ENCODE measurements at places on chromosomes 5 and 9.

- DNase-seq, result no peak
Observed at GRCh38 chr9:12739014-12739652, 35.7 kb upstream of the LURAP1L start.

DNA sequence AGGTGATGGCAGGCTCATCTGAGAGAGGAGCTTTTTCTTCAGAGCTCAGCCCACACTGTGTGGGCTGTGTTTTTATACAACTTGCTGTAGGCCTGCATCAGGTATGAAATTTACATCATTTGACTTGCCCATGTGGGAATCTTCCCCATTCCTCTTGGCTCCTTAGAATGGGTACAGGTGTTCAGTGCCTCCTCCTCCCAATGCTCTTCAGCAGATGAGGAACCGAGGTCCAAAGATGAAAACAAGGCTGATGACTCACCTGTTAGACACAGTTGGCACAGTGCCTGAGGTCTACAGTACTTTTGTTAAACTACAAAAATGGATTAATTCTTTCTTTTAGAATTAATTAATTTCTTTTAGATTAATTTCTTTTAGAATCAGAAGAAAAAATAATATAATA lies 20.8 kb downstream of the PAPPA start:
- no peak for DNase-seq

- DNase-seq, result no peak
Observed at GRCh38 chr9:104027295-104027694, 66.8 kb upstream of the SMC2 start.

GRCh38 chr9:124010303-124010664 lies 1.3 kb upstream of the LHX2 start:
- no peak for DNase-seq

- DNase-seq, result no peak
Observed at GRCh38 chr9:2055203-2055658, 40.1 kb downstream of the SMARCA2 start.

- peak; percentile 87 for DNase-seq
Observed at GRCh38 chr9:100098046-100098886, 534 bp downstream of the ERP44 start.

DNA sequence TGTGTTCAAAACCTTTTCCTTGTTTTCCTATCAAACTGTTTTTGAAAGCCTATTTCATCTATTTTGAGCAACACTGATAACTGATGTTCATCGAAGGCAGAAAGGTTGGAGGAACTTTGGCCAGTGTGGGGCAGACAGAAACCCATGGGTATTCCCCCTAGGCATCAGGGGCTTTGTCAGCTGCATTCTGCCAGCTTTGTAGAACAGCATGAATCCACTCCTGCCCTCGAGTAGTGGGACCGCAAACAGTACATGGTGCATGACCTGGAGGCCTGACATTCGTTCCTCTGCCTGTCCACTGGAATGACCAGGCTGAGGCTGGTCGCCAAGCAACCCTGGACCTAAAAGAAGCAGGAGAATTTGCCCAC lies 22.7 kb downstream of the ARHGAP26 start:
- no peak for DNase-seq

DNA sequence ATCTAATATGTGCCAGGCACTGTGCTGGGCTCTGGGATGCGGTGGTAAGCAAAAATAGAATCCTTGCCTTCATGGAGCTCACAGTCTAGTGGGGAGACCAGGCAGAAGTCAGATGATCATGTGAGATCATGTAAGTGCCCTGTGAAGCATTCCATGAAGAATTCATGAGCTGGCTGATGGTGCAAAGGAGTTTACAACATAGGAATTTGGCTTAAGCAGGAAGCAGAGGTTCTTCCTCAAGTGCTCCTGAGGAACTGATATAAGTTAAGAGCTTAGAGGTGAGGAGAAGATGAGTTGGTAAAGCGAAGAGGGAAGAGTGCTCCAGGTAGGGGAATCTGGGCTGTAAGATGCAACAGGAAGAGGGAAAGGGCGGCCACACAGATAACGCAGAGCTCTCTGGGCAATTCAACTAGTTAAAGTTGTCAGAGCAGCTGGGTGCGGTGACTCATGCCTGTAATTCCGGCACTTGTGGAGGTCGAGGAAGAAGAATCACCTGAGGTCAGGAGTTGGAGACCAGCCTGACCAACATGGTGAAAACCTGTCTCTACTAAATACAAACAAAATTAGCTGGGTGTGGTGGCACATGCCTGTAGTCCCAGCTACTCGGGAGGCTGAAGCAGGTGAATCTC lies 78.5 kb upstream of the SPATA31D4 start:
- no peak for DNase-seq

DNA sequence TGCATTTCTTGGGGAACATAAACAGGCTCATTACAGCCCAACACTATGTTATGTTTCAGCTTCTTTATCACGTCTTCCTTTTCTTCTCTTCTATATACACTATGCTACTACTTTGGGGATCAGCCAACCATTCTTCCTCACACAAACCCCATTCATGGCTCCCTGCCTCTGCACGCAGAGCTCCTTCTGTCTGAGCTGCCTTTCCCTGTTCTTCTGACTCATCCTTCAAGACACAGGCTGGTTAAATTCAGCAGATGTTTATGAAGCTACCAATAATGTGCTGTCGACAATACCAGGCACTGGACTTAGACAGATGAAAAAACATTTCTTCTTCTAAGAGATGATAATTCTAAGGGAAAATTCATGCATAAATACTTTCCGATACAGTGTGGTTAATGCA lies 102.5 kb upstream of the TXNDC8 start:
- no peak for DNase-seq

DNA sequence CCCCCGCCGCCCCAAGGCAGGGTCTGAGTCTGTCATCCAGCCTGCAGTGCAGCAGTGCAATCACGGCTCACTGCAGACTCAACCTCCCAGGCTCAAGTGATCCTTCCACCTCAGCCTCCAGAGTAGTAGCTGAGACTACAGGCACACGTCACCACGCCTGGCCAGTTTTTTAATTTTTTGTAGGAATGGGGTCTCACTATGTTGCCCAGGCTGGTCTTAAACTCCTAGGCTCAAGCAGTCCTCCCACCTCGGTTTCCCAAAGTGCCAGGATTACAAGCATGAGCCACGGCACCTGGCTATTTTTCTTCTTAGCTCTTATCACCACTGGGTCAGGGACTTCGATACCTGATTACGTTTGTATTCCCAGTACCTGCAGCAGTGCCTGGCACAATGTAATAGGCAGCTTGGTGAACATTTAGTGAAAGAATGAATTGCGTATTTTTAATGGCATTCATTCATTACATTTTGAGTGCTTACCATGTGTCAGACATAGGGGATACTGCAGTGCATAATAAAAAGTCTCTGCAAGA lies 10.3 kb downstream of the LARP1 start:
- DNase-seq, result no peak

DNA sequence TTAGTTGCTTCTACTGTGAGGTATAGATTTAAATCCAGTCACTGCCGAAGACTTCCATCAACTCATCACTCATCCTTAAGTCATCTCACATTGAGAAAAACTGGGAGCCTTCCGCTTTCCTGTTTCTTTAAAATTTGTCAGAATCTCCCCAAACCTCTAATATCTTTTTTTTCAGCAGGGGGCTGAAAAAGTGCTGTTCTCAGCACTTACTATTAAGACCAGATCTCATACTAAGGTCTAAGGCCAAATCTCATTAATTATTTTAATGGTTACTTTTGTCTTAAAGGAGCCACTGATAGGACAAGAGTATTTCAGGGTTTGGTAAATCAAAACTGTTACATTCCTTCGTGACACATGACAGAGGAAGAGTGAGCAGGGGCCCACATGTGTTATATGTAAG lies 134.6 kb upstream of the PRSS3 start:
- DNase-seq, result no peak

- no peak for DNase-seq
Observed at GRCh38 chr5:179262126-179262920, 82.9 kb downstream of the ADAMTS2 start.

DNA sequence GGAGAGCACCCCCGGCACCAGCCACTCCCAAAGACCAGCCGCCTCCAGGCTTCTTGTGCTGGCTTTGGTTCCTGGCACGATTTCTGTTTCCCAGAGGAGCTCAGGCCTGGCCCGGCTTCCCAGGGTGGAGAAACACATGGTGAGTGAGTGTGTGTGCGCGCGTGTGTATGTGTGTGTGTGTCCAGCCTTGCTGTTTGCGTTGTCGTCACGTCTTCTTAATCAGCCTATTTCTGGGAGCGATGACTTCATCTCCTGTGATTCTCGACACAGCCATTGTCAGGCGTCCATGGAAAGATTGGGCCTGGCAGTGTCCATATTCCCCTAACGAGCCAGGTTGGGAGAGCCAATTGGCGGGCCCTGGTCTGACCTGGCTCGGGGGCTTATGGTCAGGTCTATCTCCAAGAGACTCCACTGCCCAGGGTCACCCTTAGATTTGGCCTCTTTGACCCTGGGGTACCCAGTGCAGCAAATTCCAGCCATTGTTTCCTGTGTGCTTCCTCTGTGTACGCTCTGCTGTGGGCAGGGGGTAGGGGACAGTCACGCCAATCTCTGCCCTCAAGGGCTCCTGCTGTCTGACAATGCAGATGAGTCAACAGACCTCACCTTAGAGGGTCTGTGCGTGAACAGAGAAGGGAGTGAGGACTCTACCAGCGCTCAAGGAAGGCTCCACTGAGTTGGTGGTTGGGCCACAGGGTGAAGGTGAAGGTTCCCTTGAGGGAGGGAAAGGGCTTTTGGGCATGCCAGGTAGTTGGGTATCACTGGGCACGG lies 73.8 kb downstream of the DAB2IP start:
- no peak for DNase-seq

GRCh38 chr9:95486318-95486717 lies 30.5 kb downstream of the PTCH1 start:
- DNase-seq, result no peak

- DNase-seq, result no peak
Observed at GRCh38 chr9:116133163-116133562, 20.4 kb upstream of the PAPPA start.

DNA sequence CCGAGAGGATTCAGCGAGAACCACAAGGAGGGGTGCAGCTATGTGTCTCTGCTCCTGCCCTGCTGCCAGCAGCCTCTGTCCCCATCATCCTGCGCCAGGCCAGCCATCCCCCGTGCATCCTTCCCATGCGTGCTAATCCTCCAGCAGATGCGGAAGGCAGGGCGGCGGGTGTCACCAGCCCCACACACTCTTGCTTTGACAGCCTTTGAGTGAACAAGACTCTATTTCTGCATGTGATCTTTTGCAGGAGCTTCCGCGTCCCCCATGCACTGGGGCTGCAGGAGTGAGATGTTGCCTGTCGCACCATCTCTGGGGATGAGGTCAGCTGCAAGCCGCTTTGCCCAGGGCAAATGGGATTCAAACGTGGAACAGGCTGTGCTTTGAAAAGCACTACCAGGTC lies 58.0 kb upstream of the OLFM1 start:
- DNase-seq, result no peak

- no peak for DNase-seq
Observed at GRCh38 chr9:80231318-80232236, 659.8 kb downstream of the TLE4 start.

- DNase-seq, result no peak
Observed at GRCh38 chr9:99445371-99445891, 223.3 kb downstream of the SEC61B start.

GRCh38 chr9:75139201-75139600 lies 50.9 kb downstream of the OSTF1 start:
- no peak for DNase-seq

- DNase-seq, result no peak
Observed at GRCh38 chr5:156182174-156182967, 144.6 kb upstream of the SGCD start.

- no peak for DNase-seq
Observed at GRCh38 chr5:178413988-178414387, 176.2 kb downstream of the COL23A1 start.

DNA sequence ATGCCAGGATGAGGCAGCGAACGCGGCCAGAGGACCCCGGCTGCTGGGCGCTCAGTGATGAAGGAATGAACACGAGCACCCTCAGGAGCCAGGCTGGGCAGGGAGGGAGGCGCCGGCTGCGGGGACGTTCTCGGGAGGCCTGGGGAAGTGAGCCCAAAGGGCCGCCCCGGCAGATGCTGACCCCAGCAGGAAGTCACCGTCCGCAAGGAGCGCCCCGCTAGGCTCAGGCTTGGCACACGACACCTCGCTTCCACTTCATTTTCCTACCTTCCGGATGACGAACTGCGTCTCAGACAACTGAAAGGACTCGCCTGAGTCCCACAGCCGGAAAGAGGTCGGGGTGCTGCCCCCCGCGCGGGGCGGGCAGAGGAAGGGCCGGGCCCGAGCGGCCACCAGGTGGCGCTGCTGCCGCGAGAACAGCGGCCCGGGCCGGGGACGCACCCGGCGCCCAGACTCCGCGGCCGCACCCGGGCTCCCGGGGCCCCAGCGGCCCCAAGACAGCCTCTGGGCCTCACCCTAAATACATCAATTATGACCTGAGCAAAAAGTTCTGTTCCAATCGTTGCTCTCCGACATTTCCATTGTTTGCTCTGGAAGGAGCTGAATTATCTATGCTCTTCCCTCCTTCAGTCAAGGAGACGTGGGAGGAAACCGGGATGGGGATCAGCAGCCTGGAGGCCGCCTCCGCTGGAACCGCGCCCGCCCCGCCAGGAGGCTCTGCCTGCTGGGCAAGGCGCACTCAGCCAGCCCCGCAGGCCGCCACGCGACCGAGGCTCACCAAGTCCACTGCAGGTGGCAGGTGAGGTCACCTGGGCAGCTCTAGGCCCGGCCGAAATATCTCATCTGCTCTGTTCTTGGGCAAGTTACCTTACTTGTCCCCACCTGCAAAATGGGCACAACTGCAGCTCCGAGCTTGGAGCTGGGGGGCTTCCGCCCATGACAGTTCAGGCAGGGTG lies 107.0 kb downstream of the ZNF354C start:
- peak; percentile 13 for DNase-seq

GRCh38 chr9:27351438-27351837 lies 54.5 kb upstream of the EQTN start:
- DNase-seq, result no peak

GRCh38 chr9:82679472-82679871 lies 383.5 kb downstream of the RASEF start:
- DNase-seq, result no peak

DNA sequence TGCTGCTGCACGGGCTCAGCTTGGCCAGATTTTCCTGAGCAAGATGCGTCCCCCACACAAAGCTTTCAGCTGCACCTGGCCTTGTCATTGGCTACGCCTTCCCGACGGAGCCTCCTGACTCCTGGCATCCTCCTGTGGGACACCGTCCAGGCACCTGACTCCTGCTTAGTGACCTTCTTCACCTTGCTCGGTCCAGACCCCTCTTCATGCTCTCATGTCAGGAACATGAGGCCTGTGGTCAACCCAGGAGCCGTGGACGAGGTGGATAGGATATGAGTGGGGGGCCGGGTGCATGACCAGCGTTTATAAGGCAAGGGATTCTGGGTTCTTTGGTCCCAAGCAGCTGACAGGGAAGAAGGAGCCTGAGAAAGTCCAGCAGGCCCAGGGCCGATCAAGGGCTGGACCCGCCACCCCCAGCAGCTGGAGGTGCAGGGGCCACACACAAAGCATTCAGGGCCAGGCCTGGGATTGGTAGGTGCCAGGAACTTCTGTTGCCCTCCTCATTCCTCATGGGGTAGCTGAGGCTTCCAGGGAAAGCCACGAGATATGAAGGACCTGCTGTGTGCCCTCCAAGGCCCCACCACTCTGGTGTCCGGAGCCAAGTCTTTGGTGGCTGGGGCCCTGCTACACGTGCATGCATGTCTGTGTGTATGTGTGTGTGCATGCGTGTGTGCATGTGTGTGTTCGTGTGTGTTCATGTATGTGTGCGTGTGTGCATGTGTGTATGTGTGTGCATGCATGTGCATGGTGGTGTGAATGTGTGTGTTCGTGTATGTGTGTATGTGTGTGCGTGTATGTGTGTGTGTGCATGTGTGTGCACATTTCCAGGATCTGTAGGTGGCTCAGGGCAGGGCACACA lies 34.9 kb downstream of the SLC6A3 start:
- DNase-seq, result no peak
